ENCODE measurements at places on chromosomes 12 and 14.

DNA sequence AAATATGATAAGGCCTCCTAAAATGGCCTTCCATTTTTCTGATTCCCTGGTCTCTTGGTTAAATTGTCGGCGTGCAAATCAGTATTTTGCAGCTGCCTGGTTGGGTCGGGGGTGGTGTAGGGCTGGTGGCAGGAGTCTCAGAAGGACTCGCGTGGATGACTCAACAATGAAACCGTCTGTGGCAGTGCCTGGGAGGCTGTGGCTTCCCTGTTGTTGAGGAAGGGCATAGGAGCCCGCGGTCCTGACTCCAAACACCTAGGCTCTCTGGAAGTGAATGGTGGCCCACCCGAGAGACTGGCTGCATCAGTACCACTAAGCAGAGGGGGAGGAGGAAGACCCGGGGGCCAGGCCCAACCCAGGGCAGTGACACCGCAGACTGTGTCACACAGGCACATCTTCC lies 207.9 kb downstream of the TTC7B start:
- DNase-seq = no peak

- DNase-seq = no peak
Measured at GRCh38 chr12:109606320-109607028, 32.9 kb downstream of the MVK start.

DNA sequence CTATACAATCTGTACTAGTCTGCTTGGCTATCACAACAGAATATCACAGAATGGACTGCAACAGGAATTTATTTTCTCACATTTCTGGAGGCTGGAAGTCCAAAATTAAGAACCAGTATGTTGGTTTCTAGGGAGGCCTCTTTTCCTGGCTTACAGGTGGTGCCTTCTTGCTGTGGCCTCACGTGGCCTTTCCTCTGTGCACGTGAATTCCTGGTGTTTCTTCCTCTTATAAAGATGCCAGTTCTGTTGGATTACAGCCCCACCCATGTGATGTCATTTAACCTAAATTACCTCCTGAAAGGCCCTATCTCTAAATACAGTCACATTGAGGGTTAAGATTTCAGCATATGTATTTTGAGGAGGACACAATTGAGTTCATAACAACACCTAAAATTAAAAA lies 32.1 kb upstream of the C2CD5 start:
- no peak for DNase-seq

- DNase-seq = no peak
Measured at GRCh38 chr14:30034152-30034551, 106.5 kb upstream of the PRKD1 start.
